ENCODE measurements at places on chromosomes 4 and X. TPM values are rescaled to one million over a fixed set of nuclear protein-coding genes. Genes with fewer than 3 reads are reported as not detected.

GRCh38 chr4:98319021-98319420, 57.8 kb downstream of the RAP1GDS1 start:
- DNase-seq, result no peak

DNA sequence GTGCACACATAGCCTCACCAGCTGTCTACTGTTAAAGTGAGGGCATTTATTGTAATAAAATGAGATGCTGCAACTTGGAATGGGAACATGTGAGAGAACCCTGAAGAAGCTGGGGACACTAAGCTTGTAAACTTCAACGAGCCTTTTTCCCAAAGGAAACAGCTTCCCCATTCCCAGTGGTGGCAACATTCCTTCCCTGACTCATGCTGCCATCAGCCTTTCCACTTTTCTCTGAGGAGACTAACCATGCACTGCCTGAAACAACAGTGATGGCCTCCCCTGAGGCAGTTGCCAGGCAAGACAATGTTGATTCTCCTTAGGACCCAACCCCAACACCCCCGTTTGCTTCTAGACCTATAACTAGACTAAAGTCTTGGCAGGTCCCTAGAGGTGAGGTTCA, 928.3 kb downstream of the GLUD2 start:
- DNase-seq, result no peak

GRCh38 chr4:86980230-86980629, 45.4 kb downstream of the AFF1 start:
- no peak for DNase-seq

GRCh38 chrX:150094996-150095395, 156.7 kb upstream of the EOLA2 start:
- no peak for DNase-seq

DNA sequence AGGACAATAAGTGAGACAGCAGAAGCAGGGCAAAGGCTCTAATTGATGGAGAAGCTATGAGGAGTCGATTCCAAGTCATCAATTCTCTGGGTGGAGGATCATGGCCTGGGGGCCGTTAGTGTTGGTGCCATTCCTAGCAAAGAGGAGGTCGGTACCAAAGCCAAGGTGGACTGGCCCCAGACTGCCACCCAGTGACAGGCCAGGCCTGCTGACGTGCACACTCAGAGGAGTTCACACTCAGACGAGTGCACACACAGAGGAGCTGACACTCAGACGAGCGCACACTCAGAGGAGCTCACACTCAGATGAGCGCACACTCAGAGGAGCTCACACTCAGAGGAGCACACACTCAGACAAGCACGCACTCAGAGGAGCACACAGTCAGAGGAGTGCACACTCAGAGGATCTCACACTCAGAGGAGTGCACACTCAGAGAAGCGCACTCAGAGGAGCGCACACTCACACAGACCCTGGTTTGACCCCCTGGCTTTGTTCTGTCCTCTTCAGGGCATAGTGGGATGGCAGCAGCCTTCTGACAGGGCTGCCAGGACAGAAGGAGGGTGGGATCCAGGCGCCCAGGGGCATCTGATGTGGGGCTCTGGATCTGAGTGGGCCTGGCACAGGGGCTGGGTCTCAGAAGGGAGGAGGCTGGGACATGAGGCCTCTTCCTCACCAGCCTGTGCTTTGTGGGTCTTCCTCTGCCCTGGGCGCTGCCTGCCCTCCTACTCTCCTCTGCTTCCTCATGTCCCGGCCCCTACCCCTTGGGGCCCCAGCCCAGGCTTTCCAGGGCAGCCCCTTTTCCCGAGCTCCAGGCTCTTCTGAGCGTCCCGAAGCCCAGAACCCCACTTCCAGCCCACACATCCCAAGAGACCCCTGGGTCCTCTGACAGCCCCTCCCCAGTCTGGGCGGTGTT, 41.7 kb upstream of the NKX1-1 start:
- DNase-seq, result no peak

DNA sequence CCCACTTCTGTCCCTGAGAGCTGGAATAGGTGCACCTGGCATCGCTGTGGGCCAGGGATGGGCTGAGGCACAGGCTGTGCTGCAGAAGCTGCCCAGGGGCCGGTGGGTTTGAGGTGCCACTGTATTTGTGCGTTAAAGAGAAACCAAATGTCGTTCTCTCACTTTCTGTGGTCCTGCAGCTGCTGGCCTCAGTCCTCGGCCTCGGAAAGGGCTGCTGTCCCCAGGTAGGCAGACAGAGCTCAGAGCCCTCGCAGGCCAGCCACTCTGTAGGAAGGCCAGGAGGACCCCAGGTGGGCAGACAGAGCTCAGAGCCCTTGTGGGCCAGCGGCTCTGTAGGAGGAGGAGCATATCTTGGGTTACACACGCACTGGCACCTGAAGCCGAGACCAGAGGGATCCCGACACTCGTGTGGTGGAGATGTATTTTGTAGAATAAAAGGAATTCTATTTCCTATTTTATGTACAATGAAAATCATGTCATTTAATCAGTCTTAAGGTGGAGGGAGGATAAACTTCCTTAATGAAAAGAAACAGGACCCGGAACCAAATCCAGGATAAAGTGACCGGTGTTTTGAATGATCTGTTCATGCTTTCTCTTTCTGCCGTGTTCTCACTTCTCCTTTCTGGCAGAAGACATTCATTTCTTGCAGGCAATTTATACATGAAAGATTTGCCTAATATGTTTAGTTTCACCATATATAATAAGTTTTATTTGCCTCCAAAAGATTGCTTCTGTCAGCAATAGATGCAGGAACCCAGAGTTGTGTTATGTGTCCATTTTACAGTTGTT, 54.4 kb upstream of the HGFAC start:
- no peak for DNase-seq

DNA sequence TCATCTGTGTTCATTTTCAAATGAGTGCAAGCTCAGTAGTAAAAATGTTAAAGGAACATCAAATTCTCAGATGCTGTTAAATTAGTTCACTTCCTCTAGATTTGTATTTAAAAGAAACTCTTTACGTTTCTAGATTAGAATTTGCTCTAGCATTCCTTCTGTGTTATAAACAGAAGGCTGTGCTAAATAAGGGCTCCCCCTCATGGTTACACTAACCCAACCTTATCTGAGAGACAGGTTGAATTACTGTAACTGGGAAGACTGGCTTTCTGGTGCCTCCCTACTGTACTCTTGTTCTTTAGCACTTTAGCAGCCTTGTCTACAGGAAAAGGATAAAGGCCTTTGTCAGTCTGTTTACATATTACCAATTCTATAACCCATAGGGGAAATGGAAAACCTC, 56.8 kb downstream of the RXFP1 start:
- no peak for DNase-seq

Gene OTC
- polyA plus RNA-seq, result not detected

Gene ADGRA3
- polyA plus RNA-seq, result 52.1 TPM

Gene UGT2A1
- polyA plus RNA-seq, result 3.7 TPM

Gene PPAT
- polyA plus RNA-seq, result 31.3 TPM

Gene FAM47E
- 9.3 TPM for polyA plus RNA-seq

Gene ELK1
- 30.3 TPM for polyA plus RNA-seq
